Activated CD8-positive, alpha-beta T cell treated with anti-CD3 and anti-CD28 coated beads for 36 hours (primary cell): ENCODE measurements at places on chromosomes 4 and X. TPM values are rescaled to one million over a fixed set of nuclear protein-coding genes. Genes with fewer than 3 reads are reported as not detected.

DNA sequence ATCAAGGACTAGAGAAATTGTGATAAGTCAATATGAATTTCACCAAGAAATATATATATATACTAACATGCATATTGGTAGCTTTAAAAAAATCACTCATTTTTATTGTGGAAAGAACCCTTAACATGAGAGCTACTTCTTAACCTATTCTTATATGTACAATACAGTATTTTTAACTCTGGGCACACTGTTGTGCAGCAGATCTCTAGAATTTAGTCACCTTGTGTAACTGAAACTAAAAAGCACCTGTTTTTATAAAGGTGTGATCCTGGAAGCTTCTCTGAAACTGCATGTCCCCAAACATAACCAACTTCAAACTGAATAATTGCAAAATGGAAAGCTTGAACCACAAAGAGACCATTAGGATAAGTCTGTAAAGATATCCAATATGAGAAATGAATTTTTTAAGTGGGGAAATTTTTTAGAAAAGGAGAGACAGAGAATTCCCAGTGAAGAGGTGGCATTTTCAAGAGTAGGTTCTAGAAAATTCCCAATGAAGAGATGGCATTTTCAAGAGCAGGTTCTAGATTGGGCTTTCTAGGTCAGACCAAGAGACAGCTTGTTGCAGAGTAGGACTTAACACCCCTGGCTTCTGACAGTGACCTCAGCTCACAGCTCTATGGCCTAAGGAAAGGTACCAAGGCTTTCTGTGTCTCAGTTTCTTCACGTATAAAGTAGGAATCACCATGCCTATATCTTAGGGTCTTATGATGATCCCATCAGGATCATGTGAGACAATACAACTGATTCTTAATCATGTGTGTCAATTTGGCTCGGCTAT, 22.0 kb upstream of the PPARGC1A start:
- no peaks in the 10 kb centered on the region for H3K4me1 ChIP-seq
- H3K27me3 ChIP-seq: no peaks in the 10 kb centered on the region
- H3K36me3 ChIP-seq: no peaks in the 10 kb centered on the region

GRCh38 chr4:76725039-76725438, 172.9 kb downstream of the SOWAHB start:
- no peak for DNase-seq
- no peak overlapping the region for H3K27ac ChIP-seq

DNA sequence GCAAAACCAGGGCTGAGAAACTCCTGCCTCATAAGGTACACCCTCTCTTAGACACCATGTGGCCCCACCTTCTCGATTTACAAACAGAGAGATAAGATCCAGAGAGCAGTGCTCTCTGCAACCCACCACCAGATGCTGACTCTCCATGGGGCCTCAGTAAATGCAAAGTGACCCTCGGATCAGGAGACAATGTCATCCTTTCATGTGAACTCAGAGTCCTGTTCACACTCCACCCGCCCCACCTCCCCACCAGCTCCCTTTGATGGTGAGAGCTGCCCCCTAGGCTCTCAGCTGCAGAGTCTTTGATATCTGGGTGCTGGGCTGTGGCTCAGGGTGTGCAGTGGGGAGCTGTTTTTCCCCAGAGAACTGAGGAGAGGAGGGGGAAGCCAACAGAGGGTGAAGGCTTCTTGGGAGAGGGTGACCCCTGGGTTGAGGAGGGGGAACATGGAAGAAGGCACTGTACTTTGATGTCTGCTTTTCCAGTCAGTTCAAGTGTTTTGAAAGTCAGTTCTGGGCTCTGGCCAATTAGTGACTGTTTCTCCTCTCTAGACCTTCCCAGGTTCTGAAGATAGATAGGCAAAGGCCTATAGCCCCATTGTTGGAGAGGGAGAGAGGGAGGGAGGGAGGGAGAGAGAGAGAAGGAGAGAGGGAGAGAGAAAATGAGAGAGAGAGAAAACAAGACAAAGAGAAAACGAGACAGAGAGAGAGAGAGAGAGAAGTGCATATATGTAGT, 88.2 kb downstream of the SCD5 start:
- no peak overlapping the region for H3K27ac ChIP-seq
- H3K27me3 ChIP-seq: no peaks in the 10 kb centered on the region
- H3K4me1 ChIP-seq: no peaks in the 10 kb centered on the region

GRCh38 chr4:97645071-97645821, 498.0 kb downstream of the STPG2 start:
- no peak overlapping the region for H3K4me3 ChIP-seq
- no peaks in the 10 kb centered on the region for H3K36me3 ChIP-seq
- DNase-seq: no peak
- no peaks in the 10 kb centered on the region for H3K4me1 ChIP-seq

GRCh38 chrX:45849261-45849862, 648.7 kb upstream of the DIPK2B start:
- H3K4me1 ChIP-seq: peaks cover 40% of the 10 kb centered on the region
- peak overlapping the region; percentile 92 for H3K4me3 ChIP-seq
- peak overlapping the region; percentile 91 for H3K27ac ChIP-seq
- H3K27me3 ChIP-seq: no peaks in the 10 kb centered on the region
- H3K36me3 ChIP-seq: peaks cover 25% of the 10 kb centered on the region
- peak; percentile 40 for DNase-seq

GRCh38 chr4:2686379-2687265, 69.5 kb downstream of the TNIP2 start:
- H3K4me1 ChIP-seq: peaks cover 29% of the 10 kb centered on the region
- H3K27me3 ChIP-seq: no peaks in the 10 kb centered on the region
- no peak for DNase-seq
- no peak overlapping the region for H3K4me3 ChIP-seq

GRCh38 chr4:112882286-112882685, 167.2 kb upstream of the ANK2 start:
- H3K4me1 ChIP-seq: no peaks in the 10 kb centered on the region
- no peak for DNase-seq
- H3K4me3 ChIP-seq: no peak overlapping the region

- H3K36me3 ChIP-seq: no peaks in the 10 kb centered on the region
- DNase-seq: no peak
- H3K4me1 ChIP-seq: no peaks in the 10 kb centered on the region
- H3K27ac ChIP-seq: no peak overlapping the region
- H3K4me3 ChIP-seq: no peak overlapping the region
These were observed 15.7 kb downstream of the CFAP99 start for GRCh38 chr4:2434420-2434819.

- no peaks in the 10 kb centered on the region for H3K36me3 ChIP-seq
- H3K4me1 ChIP-seq: peaks cover 4% of the 10 kb centered on the region
- no peak overlapping the region for H3K27ac ChIP-seq
- DNase-seq: no peak
- H3K4me3 ChIP-seq: no peak overlapping the region
These were observed 101.4 kb downstream of the ADRA2C start for GRCh38 chr4:3867403-3868100.

DNA sequence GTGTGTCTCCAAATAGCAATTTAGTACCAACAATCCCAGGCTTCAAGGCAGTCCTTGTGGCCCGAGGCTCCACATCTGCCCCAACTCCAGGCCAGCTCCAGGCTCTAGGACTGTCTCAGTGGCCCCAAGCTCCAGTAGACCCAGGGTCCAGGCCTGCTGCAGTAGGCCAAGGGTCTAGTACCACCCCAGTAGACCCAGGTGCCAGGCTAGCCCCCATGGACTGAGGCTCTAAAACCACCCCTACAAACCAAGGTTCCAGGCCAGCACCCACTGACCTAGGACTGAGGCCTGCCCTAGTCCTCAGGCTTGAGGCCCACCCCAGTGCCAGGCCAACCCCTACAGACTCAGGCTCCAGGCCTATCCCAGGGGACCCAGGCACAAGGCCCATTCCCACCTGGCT, 191.6 kb downstream of the DLG3 start:
- no peak overlapping the region for H3K27ac ChIP-seq
- H3K36me3 ChIP-seq: no peaks in the 10 kb centered on the region
- DNase-seq: no peak
- H3K27me3 ChIP-seq: no peaks in the 10 kb centered on the region
- no peak overlapping the region for H3K4me3 ChIP-seq

DNA sequence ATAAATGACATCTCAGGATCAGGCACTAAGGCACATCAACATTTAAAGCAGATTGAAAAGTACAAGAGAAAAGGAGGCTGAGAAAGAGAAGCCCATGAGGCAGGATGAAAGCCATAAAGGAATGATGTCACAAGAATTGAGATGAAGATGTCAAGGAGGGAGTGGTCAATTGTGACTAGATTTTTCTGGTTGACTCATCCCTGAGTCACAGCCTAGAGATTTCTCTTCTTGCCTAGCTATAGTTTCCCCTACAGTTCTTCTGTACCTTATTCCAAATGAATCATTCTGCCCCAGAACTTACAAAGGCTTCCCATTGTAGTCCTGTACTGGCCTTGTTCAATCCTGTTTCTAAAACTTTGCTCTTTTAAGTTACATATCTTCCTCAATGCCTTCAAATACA, 3.4 kb upstream of the USP53 start:
- H3K4me3 ChIP-seq: peak overlapping the region; percentile 7
- peaks cover 2% of the 10 kb centered on the region for H3K36me3 ChIP-seq
- DNase-seq: peak; percentile 79
- H3K27me3 ChIP-seq: no peaks in the 10 kb centered on the region
- H3K27ac ChIP-seq: peak overlapping the region; percentile 97

- no peak overlapping the region for H3K27ac ChIP-seq
- no peaks in the 10 kb centered on the region for H3K36me3 ChIP-seq
- no peaks in the 10 kb centered on the region for H3K27me3 ChIP-seq
- peak overlapping the region; percentile 69 for H3K4me3 ChIP-seq
- peaks cover 8% of the 10 kb centered on the region for H3K4me1 ChIP-seq
These were observed 169.8 kb upstream of the BCOR start for GRCh38 chrX:40267334-40268187.

- H3K36me3 ChIP-seq: no peaks in the 10 kb centered on the region
- no peak for DNase-seq
- H3K4me1 ChIP-seq: peaks cover 9% of the 10 kb centered on the region
- H3K27ac ChIP-seq: no peak overlapping the region
- H3K27me3 ChIP-seq: peaks cover 24% of the 10 kb centered on the region
These were observed 18.2 kb upstream of the DDIT4L start for GRCh38 chr4:100208459-100208858.

The SOX3 gene
- total RNA-seq: not detected

The BEND2 gene
- not detected for total RNA-seq

The SYN1 gene
- 0.67 TPM for total RNA-seq

The SOWAHD gene
- total RNA-seq: 0.23 TPM
